ENCODE measurements at places on chromosomes 12 and 14.

- DNase-seq, result no peak
Measured at GRCh38 chr12:114218136-114218535, 187.8 kb downstream of the TBX5 start.

- DNase-seq, result no peak
Measured at GRCh38 chr14:93019367-93019843, 96.3 kb downstream of the ITPK1 start.

DNA sequence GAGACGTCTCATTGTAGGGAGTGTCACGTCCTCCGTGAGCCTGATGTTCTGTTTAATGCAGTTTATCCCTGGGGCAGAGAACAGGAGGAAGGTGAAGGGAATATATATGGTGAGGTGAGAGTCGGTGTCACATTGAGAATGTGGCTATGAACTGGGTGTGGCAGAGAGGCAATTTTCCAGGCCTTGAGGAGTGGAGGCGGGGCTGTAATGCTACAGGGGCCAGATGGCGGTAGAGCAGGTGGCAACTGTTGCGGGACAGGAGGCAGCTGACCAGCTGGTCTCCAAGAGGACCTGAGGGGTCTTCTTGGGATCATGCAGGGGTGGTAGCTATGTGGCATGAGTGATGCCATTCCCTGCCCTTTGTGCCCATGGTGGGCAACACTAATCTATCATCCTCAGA, 59.6 kb downstream of the CACNA1C start:
- DNase-seq, result no peak

- peak; percentile 11 for DNase-seq
Measured at GRCh38 chr12:571795-572531, 91.3 kb downstream of the NINJ2 start.

- DNase-seq, result no peak
Measured at GRCh38 chr12:57661376-57661775, 28.4 kb upstream of the B4GALNT1 start.

DNA sequence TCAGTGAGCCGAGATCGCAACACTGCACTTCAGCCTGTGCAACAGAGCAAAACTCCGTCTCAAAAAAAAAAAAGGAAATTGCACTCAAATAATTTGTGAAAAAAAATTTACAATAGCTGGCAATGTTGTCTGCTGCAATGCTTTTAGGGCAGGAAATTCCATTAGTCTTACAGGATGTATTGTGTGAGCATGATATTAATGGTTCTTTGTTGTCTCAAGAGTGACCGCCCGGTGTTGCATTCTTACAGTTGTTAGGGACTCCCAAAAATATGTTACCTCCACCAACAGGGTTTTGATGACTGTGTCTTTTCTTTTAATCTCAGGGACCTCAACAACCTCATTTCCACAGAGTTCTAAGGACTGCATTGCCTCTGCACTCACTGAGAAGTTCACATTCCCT, 44.8 kb downstream of the PZP start:
- DNase-seq, result no peak

GRCh38 chr12:126389220-126389841, 1324.1 kb downstream of the AACS start:
- DNase-seq, result no peak

DNA sequence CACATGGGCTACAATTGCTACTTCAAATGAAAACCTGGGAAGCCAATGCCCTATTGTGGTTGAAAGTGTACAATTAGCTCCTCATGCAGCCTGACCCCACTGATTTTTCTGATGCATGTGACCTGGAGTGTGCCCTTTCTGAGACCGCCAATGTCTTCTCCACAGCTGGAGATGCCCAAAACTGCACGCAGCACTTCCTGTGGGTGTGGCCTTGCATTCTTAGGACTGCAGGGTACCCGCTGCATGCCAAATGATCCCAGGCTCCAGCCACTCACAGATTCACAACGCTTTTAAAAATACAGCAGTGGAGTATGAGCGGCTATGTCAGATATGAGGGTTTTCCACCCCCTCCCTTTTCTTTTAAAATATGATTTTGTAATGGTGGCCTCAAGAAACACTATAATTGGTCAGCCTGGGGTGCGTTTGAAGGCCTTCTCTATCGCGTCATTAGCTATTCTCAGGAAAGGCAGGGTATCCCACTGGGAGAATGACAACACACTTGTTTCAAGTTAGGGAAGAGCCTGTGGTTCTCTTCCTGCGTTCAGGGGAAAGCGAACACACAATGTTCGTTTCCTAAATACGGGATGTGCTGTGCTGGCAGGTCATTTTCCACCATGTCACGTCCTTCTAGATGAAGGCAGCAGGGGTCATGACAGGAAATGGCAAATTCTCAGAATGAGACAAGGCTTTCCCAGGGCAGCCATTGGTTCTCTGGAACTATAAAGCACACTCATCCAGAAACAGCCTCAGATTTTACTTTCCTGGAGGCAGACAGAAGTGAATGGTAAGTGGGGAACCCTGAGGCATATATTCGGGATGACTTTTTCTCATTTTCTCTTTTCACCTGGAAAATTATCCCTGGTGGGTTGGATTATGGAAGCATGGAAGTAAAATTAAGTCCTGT, at the start of gene APOLD1:
TSS of gene APOLD1 (plus strand) at position 749 of the 904 bp plus-strand sequence. CDS start at position 782, 33 bp downstream.
- DNase-seq, result no peak

DNA sequence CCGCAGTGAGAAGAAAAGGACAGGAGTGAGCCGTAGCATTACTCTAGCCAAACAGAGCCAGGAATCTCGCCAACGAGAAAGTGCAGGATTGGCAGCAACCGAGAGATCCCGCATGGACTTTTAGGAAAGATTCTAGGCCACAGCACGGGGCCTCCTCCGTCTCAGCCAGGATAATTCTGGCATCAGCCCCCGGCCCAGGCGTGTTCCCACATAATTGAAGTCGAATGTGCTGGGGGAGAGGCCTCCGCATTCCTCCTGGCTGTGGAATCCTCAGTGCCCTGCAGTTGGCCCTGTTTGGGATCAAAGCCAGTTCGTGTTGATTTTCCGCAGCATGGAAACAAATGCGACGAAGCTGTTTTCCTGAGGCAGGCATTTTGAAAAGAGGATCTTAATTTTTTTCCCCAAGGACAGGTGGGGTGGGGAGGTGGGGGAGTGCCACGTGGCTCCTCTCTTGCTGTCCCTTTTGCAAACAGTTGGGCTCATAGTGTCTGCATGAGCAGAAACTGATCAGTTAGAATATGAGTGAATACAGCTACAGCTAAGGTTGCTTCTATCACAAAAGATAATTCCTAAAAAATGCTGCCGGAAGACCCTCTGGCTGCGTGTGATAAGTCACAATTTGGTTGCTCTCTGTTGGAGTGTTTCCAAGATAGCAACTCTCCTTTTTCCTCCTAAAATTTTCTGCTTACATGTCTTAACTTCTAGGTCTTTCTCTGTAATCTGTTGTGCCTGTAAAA, 37.3 kb upstream of the ATXN2 start:
- DNase-seq, result no peak

GRCh38 chr14:64855721-64856528, 23.8 kb downstream of the SPTB start:
- DNase-seq, result no peak

GRCh38 chr12:105192624-105193225, 43.2 kb downstream of the APPL2 start:
- no peak for DNase-seq
